ENCODE measurements at places on chromosomes 1 and 21. TPM values are rescaled to one million over a fixed set of nuclear protein-coding genes. Genes with fewer than 3 reads are reported as not detected.

GRCh38 chr1:56400526-56400925 is 178.8 kb downstream of the PLPP3 start:
- no peak overlapping the region for H3K4me3 ChIP-seq
- no peaks in the 10 kb centered on the region for H3K4me1 ChIP-seq
- H3K27me3 ChIP-seq = no peaks in the 10 kb centered on the region
- no peaks in the 10 kb centered on the region for H3K36me3 ChIP-seq
- H3K27ac ChIP-seq = no peak overlapping the region
- no peak for DNase-seq

DNA sequence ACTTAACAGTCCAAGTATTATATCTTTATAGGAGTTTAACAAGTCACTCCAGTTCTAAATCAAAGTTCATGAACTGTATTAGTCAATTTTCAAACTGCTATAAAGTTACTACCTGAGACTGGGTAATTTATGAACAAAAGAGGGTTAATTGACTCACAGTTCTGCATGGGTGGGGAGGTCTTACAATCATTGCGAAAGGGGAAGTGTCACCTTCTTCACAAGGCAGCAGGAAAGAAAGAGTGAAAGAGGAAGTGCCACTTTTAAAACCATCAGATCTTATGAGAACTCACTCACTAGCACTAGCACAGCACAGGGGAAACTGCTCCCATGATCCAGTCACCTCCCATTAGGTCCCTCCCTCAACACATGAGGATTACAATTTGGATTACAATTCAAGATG is 70.0 kb downstream of the CLCA4 start:
- H3K36me3 ChIP-seq = no peaks in the 10 kb centered on the region
- no peaks in the 10 kb centered on the region for H3K4me1 ChIP-seq
- no peak overlapping the region for H3K27ac ChIP-seq
- no peak overlapping the region for H3K4me3 ChIP-seq
- peak; percentile 9 for DNase-seq
- peaks cover 8% of the 10 kb centered on the region for H3K27me3 ChIP-seq

- no peak overlapping the region for H3K27ac ChIP-seq
- H3K4me3 ChIP-seq = no peak overlapping the region
- no peak for DNase-seq
- H3K27me3 ChIP-seq = peaks cover 21% of the 10 kb centered on the region
- H3K36me3 ChIP-seq = no peaks in the 10 kb centered on the region
- no peaks in the 10 kb centered on the region for H3K4me1 ChIP-seq
Observed at GRCh38 chr1:29698033-29698432, 461.7 kb downstream of the PTPRU start.

The RGS7 gene
- total RNA-seq = not detected

- DNase-seq = no peak
- no peaks in the 10 kb centered on the region for H3K27me3 ChIP-seq
- no peak overlapping the region for H3K27ac ChIP-seq
- H3K36me3 ChIP-seq = no peaks in the 10 kb centered on the region
- H3K4me3 ChIP-seq = no peak overlapping the region
Observed at GRCh38 chr1:162349635-162350330, 26.9 kb downstream of the SPATA46 start.

DNA sequence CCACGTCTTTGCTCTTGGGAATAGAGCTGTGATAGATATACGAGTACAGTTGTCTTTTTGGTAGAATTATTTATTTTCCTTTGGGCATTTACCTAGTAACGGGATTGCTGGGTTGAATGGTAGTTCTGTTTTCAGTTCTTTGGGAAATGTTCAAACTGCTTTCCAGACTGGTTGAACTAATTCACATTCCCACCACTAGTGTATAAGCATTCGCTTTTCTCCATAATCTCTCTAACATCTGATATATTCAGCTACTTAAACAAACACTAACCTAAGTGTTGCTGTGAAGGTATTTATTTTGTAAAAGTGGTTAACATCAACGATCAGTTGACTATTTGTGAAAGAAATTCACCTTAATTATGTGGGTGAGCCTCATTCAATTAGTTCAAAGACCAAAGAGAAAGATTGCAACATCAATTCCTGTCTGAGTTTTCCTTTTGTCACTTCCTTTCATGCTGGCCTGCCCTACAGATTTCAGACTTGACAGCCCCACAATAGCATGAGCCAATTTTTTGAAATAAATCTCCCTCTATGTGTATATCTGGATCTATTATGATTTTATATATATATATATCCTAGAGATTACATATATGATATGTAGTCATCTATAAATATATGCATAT is 26.7 kb upstream of the DUSP10 start:
- H3K4me3 ChIP-seq = no peak overlapping the region
- no peaks in the 10 kb centered on the region for H3K27me3 ChIP-seq
- H3K4me1 ChIP-seq = peaks cover 6% of the 10 kb centered on the region
- no peaks in the 10 kb centered on the region for H3K36me3 ChIP-seq
- DNase-seq = no peak

DNA sequence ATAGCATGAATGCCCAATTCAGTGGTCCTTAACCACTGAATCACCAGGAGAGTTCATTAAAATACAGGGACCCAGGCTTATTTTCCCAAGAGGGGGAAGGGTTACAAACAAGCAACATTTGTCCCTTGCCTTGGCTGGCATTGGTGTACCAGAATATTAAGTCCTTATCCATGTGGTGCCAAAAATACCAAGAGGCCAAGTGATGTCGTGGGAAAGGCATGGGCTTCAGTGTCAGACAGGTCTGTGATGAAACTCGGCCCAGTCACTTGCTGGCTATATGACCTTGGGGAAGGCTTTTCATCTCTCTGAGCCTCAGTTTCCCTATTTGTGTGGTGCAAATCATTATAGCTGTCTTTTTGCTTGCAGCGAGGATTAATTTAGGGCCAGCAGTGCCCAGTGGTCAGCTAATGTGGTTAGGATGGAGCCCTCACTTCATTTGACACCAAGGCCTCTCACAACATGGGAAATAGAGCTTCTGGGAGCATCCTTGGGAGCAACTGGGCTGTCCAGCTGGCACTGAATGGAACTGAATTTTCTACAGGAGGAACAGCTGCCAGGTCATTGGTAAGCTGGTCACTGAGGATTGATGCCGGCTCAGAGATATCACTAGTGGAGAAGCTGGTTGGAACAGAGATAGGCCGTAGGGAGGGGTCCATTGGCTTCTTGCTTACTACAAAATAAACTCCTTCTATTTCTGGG is 77.2 kb upstream of the PPP2R5A start:
- H3K4me3 ChIP-seq = no peak overlapping the region
- no peaks in the 10 kb centered on the region for H3K27me3 ChIP-seq
- no peak for DNase-seq
- no peaks in the 10 kb centered on the region for H3K36me3 ChIP-seq
- H3K27ac ChIP-seq = no peak overlapping the region

DNA sequence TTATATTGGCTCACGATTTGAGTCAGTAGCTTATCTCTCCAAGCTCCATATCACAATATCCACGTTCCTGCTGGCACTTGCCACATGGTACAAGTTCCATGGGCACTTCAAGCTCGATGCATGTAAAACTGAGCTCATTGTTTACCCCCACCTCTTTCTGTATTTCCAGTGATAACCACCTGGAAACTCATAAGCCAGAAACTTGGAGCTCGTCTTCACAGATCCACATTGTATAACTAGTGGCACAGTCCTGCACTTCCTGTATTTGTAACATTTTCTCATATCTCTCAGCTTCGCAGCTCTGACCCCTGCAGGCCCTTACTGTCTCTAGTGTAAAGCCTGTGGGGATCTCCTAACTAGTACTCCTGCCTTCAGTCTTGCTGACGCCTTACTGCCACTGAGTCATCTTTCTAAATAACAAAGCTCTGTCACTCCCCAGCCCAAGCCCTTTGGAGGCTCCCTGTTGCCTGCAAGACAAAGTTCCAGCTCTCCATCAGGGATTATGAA is 6.5 kb upstream of the C2CD4D start:
- peaks cover 40% of the 10 kb centered on the region for H3K36me3 ChIP-seq
- peak overlapping the region; percentile 0 for H3K4me3 ChIP-seq
- peak; percentile 65 for DNase-seq

The CYP4A22 gene
- total RNA-seq = not detected

DNA sequence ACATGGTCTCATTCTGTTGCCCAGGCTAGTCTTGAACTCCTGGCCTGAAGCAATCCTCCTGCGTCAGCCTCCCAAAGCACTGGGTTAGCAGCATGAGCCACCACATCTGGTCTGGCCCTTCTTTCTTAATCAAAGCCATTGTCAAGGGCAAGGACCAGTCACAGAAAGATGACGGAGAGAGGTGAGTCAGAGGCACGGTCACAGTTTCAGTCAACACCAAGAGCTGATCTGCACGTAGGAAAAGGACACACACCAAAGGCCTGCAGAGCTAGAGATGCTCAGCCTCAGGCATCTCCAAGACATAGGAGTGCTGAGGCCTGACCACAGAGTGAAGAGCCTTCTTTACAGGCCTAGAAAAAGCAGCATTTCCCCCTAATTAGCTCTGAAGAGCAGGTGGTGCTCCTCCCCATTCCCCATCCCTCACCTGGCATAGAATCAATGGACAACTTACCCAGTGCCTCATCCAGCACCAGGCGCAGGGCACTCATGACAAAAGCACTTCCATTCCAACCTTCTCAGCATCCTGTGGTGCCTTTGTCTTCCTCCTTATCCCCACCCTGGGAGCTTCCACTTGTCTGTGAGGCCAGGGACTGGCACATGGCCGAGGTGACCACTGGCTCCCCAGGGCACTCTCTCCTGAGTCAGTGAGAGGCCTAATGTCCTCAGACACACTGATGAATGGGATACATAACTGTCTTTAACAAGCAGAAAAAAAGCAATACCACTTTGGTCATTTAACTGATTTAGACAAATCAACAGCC is 139.8 kb downstream of the AJAP1 start:
- DNase-seq = no peak
- H3K27ac ChIP-seq = no peak overlapping the region
- H3K4me1 ChIP-seq = no peaks in the 10 kb centered on the region

DNA sequence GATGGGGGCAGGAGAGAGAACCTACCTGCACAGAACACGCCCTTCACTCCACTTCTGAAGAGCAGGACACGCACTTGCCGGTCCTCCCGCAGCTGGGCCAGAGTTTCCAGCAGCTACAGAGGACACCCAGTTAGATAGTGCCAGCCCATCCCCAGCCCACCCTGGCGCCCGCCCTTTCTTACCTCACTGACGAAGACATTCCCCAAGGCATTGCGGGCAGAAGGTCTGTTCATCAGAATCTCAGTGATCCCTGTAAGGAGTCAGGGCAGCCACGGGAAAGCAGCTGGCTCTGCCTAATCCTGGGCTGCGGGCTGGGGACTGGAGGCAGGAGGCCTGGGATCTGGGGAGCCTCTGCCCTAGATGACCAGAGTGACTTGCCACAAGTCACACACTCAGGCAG is 10.0 kb downstream of the ECHDC2 start:
- no peaks in the 10 kb centered on the region for H3K27me3 ChIP-seq
- DNase-seq = no peak
- no peaks in the 10 kb centered on the region for H3K4me1 ChIP-seq
- H3K36me3 ChIP-seq = peaks cover 4% of the 10 kb centered on the region
- no peak overlapping the region for H3K27ac ChIP-seq

The AUNIP gene
- 12.9 TPM for total RNA-seq

DNA sequence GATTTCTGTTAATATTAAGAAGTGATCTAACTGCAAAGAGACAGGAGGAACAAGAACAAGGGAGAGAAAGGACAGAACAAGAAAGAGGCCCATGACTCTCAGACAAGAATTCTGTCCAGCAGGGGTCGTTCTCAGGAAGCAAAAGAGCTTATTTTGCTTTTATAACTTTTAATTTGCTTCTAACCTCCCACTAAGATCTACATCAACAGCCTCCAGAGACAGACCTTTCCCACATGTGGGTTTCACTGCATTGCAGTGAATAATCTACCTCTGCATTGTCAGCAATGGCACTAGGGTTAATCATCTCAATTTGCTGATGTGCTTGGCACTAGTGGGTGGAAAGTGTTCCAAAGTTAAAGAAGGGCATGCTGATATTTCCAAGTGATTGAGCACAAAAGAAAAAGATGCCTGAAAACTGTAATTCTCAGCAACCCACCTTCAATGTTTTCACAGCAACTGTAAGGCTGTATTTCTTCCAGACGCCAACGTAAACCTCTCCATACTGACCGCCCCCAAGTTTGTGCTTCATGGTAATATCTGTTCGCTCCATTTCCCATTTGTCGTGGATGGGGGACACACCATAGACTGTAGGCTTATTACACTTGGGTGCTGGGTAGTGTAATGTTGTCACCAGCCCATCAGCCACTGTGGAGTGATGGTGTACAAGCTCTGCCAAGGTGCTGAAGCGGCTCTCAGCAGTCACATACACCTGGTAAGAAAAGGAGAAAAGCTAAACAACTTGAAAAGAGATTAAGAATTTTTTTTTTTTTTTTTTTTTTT is 39.5 kb downstream of the TOR3A start:
- DNase-seq = peak; percentile 64
- no peaks in the 10 kb centered on the region for H3K27me3 ChIP-seq
- peaks cover 18% of the 10 kb centered on the region for H3K36me3 ChIP-seq
- no peak overlapping the region for H3K4me3 ChIP-seq
- peaks cover 6% of the 10 kb centered on the region for H3K4me1 ChIP-seq

DNA sequence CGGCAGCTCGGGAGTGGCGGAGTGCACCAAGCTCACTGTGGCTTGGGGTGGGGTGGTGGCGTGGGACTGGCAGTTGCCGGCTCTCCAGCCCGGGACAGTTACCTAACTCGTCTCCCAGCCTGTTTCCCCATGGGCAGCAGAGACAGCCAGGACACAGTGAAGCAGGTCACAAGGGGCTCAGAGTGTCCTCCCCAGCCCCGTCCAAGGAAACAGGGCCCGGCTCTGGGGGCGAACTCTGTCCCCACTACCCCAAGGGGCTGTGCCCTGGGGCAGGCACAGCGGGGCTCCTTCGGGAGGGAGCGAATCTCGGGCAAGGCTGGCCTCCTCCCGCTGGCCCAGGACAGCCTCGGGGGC is 759 bp downstream of the GPR157 start:
- no peaks in the 10 kb centered on the region for H3K27me3 ChIP-seq
- DNase-seq = no peak
- H3K4me1 ChIP-seq = peaks cover 37% of the 10 kb centered on the region
- H3K36me3 ChIP-seq = no peaks in the 10 kb centered on the region
- H3K27ac ChIP-seq = peak overlapping the region; percentile 67
- H3K4me3 ChIP-seq = peak overlapping the region; percentile 83

The SH2D2A gene
- 189 TPM for total RNA-seq

GRCh38 chr1:75618382-75618781 is 7.5 kb upstream of the SLC44A5 start:
- no peak overlapping the region for H3K27ac ChIP-seq
- H3K27me3 ChIP-seq = peaks cover 63% of the 10 kb centered on the region
- no peak for DNase-seq
- peaks cover 16% of the 10 kb centered on the region for H3K4me1 ChIP-seq
- no peaks in the 10 kb centered on the region for H3K36me3 ChIP-seq
- no peak overlapping the region for H3K4me3 ChIP-seq

GRCh38 chr1:92536980-92537884 is 50.5 kb upstream of the GFI1 start:
- H3K4me1 ChIP-seq = peaks cover 89% of the 10 kb centered on the region
- H3K36me3 ChIP-seq = peaks cover 62% of the 10 kb centered on the region
- no peak for DNase-seq
- peak overlapping the region; percentile 70 for H3K4me3 ChIP-seq
- H3K27ac ChIP-seq = peak overlapping the region; percentile 98

Data from activated CD4-positive, alpha-beta T cell treated with anti-CD3 and anti-CD28 coated beads for 36 hours (primary cell).